Activated CD4-positive, alpha-beta T cell treated with anti-CD3 and anti-CD28 coated beads, Interleukin-2, amount 50 U/mL, for 16 hours (primary cell): ENCODE measurements at places on chromosomes 2 and 18.

DNA sequence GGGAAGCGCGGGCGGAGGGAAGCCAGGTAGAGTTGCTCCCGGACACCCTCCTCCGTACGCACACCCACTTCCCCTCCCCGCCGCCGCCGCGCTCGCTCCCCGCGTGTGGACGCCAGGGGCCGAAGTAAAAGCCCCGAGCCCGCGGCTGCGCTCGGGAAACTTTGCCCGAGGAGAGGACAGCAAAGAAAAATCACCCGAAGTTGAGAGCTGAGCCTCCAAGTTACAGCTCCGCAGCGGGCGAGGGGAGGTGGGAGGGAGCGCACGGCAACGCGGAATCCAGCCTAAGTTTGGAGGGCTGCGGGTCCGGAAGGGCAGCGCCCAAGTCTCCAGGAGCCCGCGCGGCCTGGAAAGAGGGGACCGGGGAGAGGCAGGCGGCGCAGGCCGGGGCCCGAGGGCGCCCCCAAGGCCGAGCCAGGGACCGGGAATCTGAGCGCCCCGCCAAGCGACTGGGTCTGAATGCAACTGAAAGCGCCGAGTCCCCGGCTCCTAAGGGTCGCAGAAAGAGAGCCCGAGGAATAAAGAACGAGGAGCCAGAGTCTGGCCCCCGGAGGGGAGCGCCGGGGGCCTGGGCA lies 706 bp upstream of the BCL11A start:
- DNase-seq, result no peak

DNA sequence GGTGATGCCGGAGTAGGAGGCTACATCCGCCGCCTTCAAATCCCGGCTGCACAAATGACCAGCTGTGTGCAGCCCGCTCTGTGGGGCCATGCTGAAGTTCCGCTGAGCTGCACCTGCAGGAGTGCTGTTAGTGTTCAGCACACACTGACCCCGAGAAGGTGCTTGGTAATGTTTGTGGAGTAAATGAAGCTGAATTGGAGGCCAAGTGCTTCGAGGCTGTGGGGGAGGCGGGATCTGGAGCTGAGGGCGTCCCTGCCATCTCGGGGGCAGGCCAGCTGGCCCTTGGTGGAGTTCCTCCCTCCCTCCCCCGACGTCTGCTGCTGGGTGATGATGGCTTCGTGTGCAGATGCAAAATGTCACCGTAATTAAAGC lies 23.2 kb downstream of the KCNF1 start:
- DNase-seq, result no peak

- DNase-seq, result no peak
Observed at GRCh38 chr2:1923541-1923940, 179.2 kb upstream of the PXDN start.

DNA sequence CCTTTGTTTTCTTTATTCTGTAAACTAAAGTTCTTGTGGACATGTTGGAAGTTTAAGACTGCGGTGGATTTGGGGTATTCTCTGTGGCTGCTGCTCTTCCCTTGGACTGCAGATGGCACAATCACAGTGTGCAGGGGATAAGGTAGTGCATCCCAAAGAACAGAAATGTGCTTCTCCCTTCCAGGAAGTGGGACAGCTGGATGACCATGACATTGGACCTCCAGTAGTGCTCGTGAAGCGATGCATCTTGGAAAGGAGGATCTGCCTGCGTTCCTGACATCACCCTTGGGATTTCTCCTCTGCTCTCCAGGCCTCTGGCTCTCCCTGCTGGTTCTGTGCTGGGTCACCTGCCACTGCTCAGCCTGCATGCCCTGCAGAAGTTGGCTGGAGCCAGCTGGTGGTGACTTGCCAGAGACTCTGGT lies 109.9 kb downstream of the SLC4A3 start:
- DNase-seq, result no peak

- DNase-seq, result no peak
Observed at GRCh38 chr2:67997528-67997900, 65.3 kb downstream of the C1D start.

GRCh38 chr18:45910405-45911023 lies 56.6 kb downstream of the EPG5 start:
- DNase-seq, result peak; percentile 66

DNA sequence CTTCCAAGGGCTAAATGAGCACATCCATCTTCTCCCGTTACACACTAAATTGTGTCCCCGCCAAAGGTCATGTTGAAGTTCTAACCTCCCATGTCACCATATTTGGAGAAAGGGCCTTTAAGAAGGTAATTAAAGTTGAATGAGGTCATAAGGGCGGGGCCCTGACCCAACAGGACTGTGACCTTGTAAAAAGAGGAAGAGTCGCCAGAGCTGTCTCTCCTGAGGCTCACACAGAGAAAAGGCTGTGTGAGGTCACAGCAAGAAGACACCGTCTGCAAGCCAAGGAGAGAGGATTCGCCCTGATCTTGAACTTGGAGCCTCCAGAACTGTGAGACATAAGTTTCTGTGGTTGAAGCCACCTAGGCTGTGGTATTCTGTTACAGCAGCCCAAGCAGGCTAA lies 24.1 kb downstream of the TRABD2A start:
- peak; percentile 36 for DNase-seq

GRCh38 chr2:108925735-108926134 lies 63.3 kb downstream of the EDAR start:
- DNase-seq, result no peak

DNA sequence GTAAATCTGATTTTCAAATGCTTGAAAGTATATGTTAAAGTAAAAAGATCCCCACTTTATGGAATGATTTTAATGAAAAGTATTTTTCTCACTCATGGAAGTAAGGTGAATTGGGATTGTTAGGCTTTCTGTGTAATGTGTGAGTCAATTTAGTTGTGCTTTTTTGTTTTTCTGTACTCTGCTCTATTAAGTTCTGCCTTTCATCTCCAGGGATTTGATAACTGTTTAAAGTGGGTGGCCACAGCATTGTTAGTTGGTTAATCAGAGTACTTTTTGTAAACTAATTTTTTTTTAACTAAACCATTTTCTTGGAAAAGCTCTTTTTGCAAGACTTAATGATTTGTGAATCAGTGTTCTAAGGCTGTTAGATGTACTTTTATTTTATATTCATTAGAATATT lies 76.8 kb downstream of the ABI2 start:
- DNase-seq, result no peak

GRCh38 chr2:203811491-203812221 lies 55.9 kb upstream of the CTLA4 start:
- DNase-seq, result peak; percentile 92

DNA sequence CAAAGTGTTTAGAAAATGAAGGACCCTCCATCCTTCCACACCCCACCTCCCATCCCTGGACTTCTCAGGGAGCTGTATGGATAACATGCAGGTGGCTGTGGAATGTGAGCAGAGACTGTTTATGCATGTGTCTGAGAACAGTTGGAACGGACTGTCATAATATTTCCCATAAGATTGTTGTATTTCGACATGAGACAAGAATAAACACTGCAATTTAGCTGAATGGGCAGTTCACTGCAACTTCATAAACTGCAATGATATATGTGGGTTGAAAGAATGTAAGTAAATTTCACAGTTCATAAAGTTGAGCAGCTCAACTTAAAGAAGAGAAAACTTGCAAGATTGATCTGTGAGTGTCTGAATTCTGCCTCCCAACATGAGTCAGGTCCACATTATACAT lies 74.6 kb downstream of the MEP1B start:
- no peak for DNase-seq

- no peak for DNase-seq
Observed at GRCh38 chr2:147356157-147356556, 488.7 kb upstream of the ACVR2A start.
